ENCODE measurements at places on chromosomes 13 and 19.
A peak's percentile ranks its signal among the peaks of the same experiment; 100 is the strongest.

- DNase-seq, result no peak
Measured at GRCh38 chr19:36201684-36202083, 12.8 kb downstream of the ZNF565 start.

- DNase-seq, result peak; percentile 21
Measured at GRCh38 chr19:39843919-39844793, 2.0 kb downstream of the FBL start.

- no peak for DNase-seq
Measured at GRCh38 chr19:39987167-39987566, 9.7 kb upstream of the ZNF546 start.

DNA sequence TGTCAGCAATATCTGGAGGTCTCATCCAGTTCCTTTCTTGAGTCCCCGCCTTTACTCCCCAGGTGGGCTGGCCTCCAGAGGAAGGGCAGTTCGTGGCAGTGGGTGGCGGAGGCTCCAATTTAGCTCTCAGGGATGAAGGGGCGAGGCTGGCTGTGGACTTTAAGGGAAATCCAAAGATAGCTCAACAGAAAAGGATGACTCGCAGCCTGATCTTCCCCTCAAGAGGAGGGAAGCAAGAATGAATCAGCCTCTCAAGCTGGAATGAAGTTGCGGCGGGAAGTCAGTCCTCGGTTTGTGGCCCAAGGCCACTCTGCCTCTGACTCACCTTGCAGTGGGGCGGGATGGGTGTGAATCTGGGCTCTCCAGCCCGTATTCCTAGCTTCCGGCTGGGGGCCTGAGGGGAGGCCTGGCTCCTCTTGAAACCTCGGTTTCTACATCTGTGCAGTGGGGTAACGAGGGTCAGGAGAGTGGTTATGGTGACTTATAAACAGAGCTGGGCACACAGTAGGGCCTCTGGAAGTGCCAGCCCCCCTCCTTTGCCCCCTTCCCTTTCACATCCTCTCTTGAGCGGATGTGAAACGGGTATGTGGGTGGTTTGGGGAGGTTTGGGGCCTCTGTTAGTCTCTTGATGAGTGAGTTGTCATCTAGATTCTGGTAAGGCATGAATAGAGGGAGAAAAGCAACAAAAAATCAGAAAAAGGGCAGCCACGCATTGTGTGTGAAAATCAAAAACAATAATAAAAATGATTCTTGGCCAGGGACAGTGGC is 10.5 kb upstream of the SMG9 start:
- DNase-seq, result no peak

- DNase-seq, result peak; percentile 65
Measured at GRCh38 chr19:4831304-4831978, at the start of gene TICAM1. Gene TICAM1 (minus strand): TSS chr19:4831712. CDS start chr19:4818377, 13,335 bp downstream.

GRCh38 chr13:51000571-51001260 is 91.1 kb downstream of the RNASEH2B start:
- no peak for DNase-seq

- DNase-seq, result no peak
Measured at GRCh38 chr19:18626906-18627305, 9.9 kb upstream of the KLHL26 start.

Measured in right kidney (tissue), 9 donors.